ENCODE measurements at places on chromosomes 13 and 19.

DNA sequence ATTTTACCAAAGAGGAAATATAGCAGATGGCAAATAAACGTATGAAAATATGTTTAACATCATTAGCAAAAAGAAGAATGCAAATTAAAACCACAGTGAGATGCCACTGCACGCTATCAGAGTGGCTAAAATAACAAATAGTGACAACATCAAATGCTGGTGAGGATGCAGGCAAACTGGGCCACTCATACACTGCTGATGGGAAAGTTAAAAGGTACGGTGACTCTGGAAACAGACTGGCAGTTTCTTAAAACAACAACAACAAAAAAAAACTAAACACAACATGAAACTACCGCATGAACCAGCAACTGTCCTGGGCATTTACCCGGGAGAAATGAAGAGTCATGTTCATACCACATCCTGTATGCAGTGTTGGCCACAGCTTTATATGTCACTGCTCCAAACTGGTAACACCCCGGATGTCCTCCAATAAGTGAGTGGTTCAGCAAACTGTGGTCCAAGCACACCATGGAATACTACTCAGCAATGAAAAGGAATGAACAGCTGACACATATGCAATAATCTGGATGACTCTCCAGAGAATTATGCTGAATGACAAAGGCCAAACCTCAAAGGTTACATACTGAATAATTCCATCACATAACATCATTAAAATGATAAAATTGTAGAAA is 22.3 kb downstream of the EPS15L1 start:
- DNase-seq: peak; percentile 62

DNA sequence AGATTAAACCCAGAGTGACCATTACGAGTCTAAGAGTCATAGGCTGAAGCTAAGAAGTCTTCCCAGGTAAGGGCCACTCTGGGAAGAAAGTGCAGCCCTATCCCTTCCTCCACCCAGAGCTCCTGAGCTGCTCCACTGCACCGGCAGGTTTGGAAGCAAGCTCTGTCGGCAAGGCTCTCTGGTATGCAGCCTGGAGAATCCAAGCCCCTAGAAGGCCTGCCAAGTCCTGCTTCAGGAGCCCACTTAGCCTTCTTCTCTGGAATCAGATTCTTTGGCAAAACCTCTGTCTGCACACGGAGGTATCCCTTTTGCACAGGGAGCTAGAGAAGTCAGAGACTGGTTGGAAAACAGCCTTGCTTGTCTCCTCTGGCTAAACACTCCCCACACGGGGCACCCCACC is 58.5 kb downstream of the CEBPG start:
- no peak for DNase-seq

DNA sequence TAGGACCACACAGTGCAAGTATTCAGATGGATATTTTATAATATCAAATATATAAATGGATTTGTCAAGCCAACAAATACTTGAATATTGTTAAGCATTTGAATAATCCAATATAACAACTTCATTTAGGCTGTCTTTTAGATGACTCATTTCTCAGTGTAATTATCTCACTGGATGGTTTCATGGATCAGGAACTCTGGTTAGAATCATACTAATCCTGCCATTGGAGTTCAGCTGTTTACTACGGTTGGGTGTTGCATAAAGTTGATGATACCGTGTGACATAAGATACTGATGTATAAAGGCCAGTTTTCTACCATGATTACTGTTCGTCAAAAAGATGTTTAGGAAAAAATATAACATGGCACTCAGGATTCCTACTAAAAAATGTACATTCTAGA is 196.3 kb downstream of the TSHZ3 start:
- no peak for DNase-seq

GRCh38 chr19:8459095-8459494 is 14.3 kb downstream of the HNRNPM start:
- DNase-seq: no peak

- DNase-seq: peak; percentile 91
These were observed 25.3 kb upstream of the MEDAG start for GRCh38 chr13:30880856-30881155.

GRCh38 chr13:49620170-49620621 is 8.1 kb upstream of the ARL11 start:
- no peak for DNase-seq

GRCh38 chr13:66967811-66968597 is 262.1 kb downstream of the PCDH9 start:
- DNase-seq: no peak

GRCh38 chr13:44017756-44018309 is 138.1 kb downstream of the LACC1 start:
- DNase-seq: peak; percentile 16

GRCh38 chr13:76837801-76838200 is 48.4 kb downstream of the KCTD12 start:
- DNase-seq: no peak

DNA sequence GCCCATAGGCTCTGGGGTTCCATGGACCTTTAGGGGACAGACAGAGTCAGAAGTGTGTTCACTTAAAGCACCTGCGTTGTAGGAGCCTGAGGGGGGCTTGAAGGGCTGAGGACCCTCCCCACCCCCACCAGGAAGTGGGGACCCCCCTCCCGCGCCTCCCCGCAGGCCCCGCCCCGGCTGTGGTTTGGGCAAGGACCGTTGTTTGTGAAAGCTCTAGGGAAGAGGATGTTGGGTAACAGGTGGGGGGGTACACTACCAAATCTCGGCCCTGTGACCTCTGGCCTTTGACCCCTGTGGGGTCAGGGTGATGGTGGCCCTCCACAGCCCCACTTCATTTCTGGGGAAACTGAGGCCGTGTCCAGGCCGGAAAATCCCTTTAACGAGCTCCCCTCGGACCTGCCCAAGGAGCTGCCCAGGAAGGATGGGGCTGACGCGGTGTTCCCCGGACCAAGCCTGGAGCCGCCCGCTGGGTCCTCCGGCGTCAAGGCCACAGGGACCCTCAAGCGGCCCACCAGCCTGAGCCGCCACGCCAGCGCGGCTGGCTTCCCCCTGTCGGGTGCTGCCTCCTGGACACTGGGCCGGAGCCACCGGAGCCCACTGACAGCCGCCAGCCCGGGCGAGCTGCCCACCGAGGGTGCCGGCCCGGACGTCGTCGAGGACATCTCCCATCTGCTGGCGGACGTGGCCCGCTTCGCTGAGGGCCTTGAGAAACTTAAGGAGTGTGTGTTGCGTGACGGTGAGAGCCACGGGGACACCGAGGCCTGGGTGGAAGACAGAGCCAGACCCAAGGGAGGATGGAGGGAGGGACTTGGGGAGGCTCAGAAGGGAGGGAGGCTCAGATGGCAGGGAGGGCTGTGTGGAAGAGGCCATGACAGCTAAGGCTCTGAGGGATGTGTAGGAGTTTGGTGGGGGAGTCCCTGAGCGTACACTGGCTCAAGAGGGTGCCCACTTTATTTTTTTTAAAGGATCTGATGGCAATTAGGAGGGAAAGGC is 1.3 kb downstream of the ARHGAP45 start:
- DNase-seq: peak; percentile 62

GRCh38 chr13:46369506-46370277 is 17.4 kb downstream of the RUBCNL start:
- peak; percentile 83 for DNase-seq

DNA sequence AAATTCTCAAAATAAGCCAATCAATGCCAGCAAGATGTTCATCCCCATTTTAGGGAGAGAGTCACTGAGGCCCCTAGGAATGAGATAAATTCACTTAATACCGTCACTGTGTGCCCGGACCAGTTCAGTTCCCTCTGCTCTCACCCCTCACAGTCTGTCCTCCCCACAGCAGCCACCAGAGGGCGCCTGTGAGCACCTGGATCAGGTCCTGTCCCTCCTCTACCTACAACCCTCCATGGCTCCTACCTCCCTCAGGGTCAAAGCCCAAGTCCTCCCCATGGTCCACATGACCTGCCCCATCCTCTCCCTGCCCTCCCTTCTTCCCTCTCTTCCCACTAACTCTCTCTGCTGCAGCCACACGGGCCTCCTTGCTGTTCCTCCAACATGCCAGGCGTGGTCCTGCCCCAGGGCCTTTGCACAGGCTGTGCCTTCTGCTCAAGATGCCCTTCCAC is 42.0 kb upstream of the NFIC start:
- DNase-seq: peak; percentile 70

DNA sequence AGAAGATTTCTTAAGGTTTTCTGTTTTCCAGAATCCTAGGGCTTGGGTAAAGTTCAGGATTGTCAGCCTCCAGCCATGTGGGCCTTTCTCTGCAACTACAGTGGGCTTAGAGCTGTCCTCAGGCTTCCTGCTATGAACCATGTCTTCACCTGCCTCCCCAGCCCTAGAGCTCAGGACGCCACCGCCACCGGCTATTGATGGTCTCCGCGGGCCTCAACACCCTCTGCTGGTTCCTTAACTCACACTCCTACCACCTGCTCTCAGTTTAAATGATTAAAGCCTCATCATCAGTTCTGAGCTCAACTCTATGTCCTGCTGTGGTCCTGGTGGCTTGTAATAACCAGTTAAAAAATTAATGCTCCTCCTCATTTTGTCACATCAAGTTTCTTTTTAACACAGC is 221.0 kb downstream of the EFNB2 start:
- DNase-seq: no peak

DNA sequence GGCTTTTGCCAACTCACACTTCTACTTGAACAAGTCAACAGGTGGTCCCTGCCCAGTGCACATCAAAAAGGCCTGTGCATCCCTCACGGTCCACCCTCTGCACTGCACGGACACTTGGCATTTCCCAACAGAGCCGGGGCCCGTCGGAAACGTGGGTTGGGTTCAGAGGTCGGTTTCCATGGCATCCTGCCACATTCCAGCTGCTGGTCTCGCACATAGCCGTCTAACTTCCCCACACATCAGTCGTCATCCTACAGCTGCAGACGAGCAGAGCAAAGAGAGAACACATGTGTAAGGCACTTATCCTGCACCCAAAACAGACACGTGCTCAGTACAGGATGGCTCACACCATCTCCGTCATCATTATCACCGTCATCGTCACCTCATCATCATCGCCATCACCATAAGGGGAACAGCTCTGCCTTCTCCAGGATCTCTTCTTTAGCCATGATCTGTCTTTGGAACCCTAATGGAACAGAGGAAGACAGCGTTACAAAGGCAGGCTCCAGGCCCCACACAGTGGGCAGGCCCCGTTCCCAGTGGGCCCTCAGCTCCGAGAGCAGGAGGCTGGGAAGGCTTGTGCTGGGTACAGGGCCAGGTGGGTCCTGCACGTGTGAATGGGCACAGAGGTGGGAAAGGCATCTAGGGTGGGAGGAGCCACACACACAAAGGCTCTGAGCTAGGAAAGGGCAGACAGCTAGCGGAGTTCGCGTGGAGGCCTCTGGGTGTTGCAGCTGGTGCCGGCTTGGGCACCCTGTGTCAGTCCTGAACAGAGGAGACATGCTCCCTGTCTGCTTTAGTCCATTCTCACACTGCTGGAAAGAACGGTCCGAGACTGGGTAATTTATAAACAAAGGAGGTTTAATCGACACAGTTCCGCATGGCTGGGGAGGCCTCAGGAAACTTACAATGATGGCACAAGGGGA is 170.8 kb upstream of the SOX1 start:
- no peak for DNase-seq

DNA sequence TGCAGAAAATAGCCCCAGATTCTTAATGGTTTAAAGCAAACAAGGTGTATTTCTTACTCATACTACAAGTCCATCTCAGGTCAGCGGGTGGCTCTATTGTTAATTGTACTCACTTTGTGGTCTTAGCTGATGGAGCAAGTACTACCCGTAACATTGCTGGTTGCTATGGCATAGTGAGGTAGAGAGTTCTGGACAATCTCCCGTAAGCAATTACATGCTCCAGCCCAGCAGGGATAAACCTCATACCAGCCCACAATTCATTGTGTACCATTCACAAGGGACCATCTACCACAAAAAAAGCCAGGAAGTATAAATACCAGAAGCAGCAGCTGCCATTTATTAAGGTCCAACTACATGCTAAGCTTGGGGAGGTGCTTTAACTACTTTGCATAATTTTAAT is 167.1 kb downstream of the PCDH9 start:
- no peak for DNase-seq

DNA sequence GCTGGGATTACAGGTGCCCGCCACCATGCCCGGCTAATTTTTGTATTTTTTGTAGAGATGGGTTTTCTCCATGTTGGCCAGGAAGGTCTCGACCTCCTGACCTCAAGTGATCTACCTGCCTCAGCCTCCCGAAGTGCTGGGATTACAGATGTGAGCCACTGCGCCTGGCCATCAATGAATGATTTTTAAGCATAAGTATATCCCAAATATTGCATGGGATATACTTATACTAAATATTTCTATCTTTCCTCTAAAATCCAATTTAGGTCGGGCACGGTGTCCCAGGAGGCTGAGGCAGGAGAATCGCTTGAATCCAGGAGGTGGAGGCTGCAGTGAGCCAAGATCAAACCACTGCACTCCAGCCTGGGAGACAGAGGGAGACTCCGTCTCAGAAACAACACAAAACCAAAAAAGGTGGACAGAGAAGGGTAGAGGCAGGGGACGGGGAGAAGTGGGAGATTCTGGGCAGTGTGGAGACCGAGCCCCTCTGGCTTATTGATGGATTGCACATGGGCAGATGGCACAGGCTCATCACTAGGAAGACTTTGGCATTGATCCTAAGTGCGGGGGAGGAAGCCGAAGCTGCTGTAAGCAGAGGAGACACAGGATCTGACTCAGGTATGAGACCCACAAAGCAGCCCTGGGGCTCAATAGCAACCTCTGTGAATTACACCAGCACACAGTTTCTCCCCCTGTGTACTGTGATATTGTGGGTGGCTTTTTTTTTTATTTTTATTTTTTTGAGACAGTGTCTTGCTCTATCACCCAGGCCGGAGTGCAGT is 13.5 kb downstream of the ARRDC5 start:
- no peak for DNase-seq

GRCh38 chr13:39119422-39119821 is 81.2 kb downstream of the NHLRC3 start:
- DNase-seq: no peak

- DNase-seq: peak; percentile 9
These were observed 27.7 kb downstream of the EFNB2 start for GRCh38 chr13:106507560-106508274.

- no peak for DNase-seq
These were observed 20.3 kb downstream of the CEACAM16 start for GRCh38 chr19:44719262-44719701.

GRCh38 chr13:98592362-98592732 is 15.4 kb upstream of the STK24 start:
- no peak for DNase-seq

GRCh38 chr19:46678110-46678732 is 17.2 kb upstream of the DACT3 start:
- peak; percentile 23 for DNase-seq

- no peak for DNase-seq
These were observed 563 bp upstream of the PDCD5 start for GRCh38 chr19:32580353-32580900.

- DNase-seq: no peak
These were observed 4.6 kb downstream of the PKN1 start for GRCh38 chr19:14437578-14438140.

- DNase-seq: peak; percentile 22
These were observed 31.4 kb upstream of the MPHOSPH8 start for GRCh38 chr13:19601749-19602725.

DNA sequence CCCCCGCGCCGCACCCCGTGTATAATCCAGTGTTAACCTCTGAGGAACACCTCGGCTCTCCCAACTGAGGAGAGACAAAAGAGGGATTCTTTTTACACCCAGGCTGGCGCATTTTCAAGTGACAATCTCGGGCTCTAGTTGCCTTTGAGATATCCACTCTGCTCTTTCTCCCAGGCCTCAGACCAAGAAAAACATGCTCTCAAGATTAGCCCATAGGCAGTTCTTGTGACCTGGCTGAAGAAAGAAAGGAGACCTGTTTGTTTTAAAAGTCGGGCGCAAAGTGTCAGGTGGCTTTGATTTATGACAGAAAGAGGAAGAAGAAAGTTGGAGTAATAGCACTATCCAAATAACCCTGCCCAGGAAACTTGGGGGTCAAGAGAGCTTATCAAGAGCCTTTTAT is 27.3 kb downstream of the SHISA2 start:
- no peak for DNase-seq

GRCh38 chr13:91050970-91051369 is 296.5 kb upstream of the MIR17HG start:
- no peak for DNase-seq
